ENCODE measurements at places on chromosomes 3 and 15. TPM values are rescaled to one million over a fixed set of nuclear protein-coding genes. Genes with fewer than 3 reads are reported as not detected.

CCDC174 gene
- 13.9 TPM for total RNA-seq

PTPN23 gene
- 12.8 TPM for total RNA-seq

TMF1 gene
- 33.7 TPM for total RNA-seq

STRA6 gene
- total RNA-seq: 12.6 TPM

A4GNT gene
- not detected for total RNA-seq

PLCD1 gene
- total RNA-seq: 8.4 TPM

APOD gene
- 5.2 TPM for total RNA-seq

INKA1 gene
- 3.7 TPM for total RNA-seq

FBXW12 gene
- total RNA-seq: 1.2 TPM

FBN1 gene
- 38.6 TPM for total RNA-seq

- no peak for DNase-seq
Measured at GRCh38 chr15:79243723-79244122, 38.8 kb upstream of the ANKRD34C start.

GRCh38 chr15:78453447-78453846, 15.4 kb downstream of the IREB2 start:
- no peak for DNase-seq

- no peak for DNase-seq
Measured at GRCh38 chr15:26790118-26790517, 17.3 kb upstream of the GABRB3 start.

GRCh38 chr3:172800156-172800555, 49.6 kb downstream of the ECT2 start:
- no peak for DNase-seq

- no peak for DNase-seq
Measured at GRCh38 chr3:126126286-126126685, 42.4 kb upstream of the SLC41A3 start.

GRCh38 chr3:154955907-154956533, 124.1 kb upstream of the MME start:
- DNase-seq: no peak

DNA sequence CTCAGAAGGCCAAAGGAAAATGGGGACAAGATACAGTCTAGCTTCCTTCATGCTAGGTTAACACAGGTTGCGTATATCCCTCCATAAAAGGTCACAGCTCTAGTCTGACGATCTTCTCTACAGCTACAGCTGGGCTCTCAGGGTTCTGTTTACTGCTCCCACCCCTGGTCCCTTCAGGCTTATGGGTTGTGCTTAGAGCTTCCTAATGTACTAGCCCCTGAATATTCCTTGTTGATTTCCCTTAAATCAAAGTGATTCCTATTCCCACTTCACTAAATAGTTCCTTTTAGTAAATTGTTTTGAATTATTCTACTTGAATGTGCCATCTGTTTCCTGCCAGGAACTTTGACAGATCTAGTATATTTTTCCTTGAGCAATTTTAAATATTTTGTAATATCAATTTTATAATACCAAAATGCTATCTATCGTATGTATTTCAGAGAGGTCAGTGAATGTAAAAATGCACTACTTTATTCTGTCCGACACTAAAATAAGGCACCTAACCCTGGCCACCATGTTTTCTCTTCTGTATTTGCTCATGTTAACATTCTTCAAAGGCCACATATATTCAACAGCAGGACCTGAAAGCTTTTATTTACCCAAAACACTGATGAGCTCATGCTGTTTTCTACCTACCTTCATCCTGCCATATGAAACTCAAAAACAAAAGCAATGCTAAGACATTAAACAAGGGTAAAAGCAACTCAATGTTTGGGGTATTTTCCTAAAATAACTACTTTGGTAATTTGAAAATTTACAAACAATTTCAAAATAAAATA, 92.8 kb upstream of the TGFBR2 start:
- no peak for DNase-seq

GRCh38 chr15:101528108-101528916, 38.8 kb upstream of the PCSK6 start:
- no peak for DNase-seq

DNA sequence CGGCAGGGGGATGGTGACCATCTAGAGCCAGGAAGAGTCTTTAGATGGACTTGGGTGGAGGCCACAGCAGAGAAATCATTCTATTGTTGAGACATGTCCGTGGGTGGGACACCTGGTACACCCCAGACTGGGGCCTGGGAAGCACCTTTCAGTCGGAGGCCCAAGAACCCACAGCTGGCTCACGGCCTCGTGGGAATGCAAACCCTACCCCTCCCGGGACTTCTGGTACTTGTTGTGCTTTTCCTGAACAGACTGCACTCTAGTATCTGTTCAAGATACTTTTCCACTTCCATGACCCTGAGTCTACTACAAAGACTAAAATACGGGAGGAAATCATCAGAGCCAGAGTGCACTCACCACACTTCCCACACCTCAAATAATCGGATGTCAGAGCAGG, 60.7 kb downstream of the BDH1 start:
- no peak for DNase-seq

DNA sequence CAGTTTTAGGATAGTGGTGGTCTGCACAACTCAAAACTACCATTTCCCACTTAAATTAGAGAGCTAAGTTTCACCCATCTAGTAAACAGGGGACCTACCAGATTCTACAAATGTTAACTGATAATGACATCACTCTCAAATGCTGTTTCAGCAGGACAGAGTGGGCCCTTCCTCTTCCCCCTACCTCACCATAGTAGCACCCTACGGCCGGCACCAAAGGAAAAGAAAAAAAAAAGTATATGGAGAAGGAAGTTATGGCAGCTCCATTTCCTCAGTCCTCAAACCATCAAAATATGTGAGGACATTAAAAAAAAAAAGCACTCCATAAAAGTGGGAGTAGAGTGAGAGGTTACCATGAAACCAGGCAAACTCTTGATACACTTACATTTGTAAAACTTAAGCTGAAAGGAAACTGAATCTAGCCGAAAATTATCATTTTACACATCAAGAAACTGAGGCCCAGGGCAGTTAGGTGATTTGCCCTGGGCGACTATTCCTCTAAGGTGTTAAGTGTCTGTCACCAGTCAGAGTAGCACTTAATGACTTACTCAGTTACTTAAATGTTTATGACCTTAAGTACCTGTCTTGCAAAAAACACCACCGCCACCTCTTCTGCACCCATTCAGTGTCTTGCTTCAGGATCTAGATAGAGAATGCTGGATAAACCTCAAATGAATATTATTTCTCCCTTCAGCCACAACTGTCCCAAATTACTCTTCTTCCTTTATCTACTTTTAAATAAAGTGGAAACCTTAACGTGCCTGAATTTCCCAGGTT, 2.7 kb downstream of the MSL2 start:
- DNase-seq: no peak

- peak; percentile 31 for DNase-seq
Measured at GRCh38 chr3:141452045-141452444, 34.8 kb upstream of the RASA2 start.

DNA sequence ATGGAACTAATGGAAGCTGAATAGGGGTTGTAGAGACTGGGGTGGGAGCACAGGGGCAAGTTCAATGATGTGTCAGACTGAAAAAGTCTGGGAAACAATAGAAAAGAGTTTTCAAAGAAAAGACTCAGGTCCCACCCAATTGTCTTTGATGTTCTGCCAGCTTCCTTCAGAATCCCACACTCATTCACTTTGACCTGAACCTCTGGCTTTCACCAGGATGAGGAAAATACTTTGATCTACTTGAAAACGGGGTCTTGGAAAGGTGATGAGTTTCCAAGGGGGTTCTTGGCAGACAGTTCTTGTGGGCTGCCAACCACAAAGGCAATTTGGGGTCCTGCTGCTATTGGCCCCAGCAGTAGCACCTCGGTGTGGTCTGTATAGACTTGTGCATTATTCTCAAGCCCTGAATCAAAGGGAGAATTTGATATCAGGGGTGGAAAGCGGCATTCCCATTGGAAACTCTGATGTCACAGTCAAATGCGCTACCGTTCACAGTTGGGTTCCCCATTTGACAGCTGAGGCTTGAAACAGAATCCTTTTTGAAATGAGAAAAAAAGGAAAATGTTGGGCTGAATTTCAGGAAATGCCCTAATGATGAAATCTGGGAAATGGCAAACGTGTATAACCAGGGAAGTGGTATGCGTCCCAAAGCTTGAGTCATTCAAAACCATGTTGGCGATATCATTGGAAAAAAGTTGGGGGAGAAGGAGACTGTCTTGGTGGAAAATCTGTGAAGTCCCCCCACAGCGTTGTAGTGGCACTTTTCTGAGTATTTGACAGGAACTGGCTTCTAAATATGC, 229.2 kb upstream of the LRTM1 start:
- DNase-seq: no peak
